Activated T-helper 17 cell treated with anti-CD3 and anti-CD28 coated beads, Interleukin-2, amount 50 U/mL, for 72 hours (primary cell): ENCODE measurements at places on chromosomes 7 and 10. TPM values are rescaled to one million over a fixed set of nuclear protein-coding genes. Genes with fewer than 3 reads are reported as not detected.

- no peak for ATAC-seq
Measured at GRCh38 chr7:83984076-83984475, 210.5 kb downstream of the SEMA3A start.

- ATAC-seq = peak; percentile 59
Measured at GRCh38 chr10:43202224-43202656, 64.0 kb downstream of the CSGALNACT2 start.

DNA sequence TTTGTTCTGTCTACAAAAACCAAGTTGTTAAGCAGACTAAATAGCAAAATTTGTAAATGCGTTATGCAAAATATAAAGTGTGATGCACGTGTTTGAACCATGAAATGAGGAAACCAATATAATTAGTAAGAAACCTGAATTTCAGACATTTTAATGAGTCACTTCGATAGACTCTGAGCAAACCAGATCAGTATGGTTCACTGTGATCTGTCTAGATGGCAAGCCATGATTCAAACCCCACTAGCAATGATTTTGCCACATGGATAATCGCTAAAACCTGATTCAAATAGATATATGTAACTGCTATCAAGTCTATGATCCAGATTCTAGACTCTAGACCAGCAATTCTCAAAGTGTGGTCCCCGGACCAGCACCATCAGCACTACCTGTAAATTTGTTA, 24.8 kb downstream of the ZC3HAV1 start:
- peak; percentile 67 for ATAC-seq

GRCh38 chr7:55128693-55129394, 110.0 kb downstream of the EGFR start:
- ATAC-seq = no peak

- ATAC-seq = no peak
Measured at GRCh38 chr7:136741941-136742340, 126.5 kb upstream of the CHRM2 start.

DNA sequence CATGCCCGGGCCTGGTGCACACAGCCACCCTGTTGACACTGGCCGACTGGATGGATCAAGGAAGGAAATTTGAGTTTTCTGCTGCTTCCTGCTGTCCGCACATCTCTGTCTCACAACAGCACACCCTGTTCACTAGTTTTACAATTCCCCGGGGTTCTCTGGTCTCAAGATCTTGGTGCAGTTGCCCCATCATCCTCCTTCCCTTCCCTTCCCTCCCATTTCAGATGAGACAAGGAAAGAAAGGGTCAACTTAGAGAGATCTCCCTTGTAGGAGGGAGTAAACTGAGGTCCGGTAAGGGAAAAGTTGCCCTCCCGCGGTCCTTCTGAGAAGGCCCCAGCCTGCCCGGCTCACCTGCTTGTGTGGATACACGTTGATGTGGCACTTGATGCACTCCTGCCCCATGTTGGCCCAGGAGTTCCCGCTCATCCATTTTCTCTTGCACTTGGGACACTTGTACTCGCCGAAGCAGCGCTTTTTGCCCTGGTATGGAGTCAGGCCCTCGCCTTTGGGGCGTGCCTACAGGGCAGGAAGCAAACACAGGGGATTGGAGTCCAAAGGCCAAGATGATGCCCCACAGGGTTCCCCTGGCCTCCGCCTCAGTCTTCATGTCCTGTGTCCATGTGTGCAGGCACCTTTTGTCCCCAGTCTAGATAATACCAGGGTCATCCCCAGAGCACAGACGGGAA, 46.8 kb downstream of the PPIF start:
- no peak for ATAC-seq

GRCh38 chr7:95601316-95601715, 5.0 kb upstream of the PDK4 start:
- no peak for ATAC-seq

TMEM139 gene
- 0.86 TPM for total RNA-seq

HELLS gene
- total RNA-seq = 160 TPM

NSMCE4A gene
- 26.4 TPM for total RNA-seq

OPALIN gene
- not detected for total RNA-seq

HOXA13 gene
- total RNA-seq = not detected
